H7 (cell line): ENCODE measurements at places on chromosomes 13 and 19. TPM values are rescaled to one million over a fixed set of nuclear protein-coding genes. Genes with fewer than 3 reads are reported as not detected.
A peak's percentile ranks its signal among the peaks of the same experiment; 100 is the strongest.

- DNase-seq = peak; percentile 13
Observed at GRCh38 chr13:36214163-36214921, at the start of gene SOHLH2. TSS of gene SOHLH2 (minus strand) at chr13:36214556. CDS start at chr13:36214526, 30 bp downstream.

- DNase-seq = no peak
Observed at GRCh38 chr13:39353988-39354387, 249.0 kb downstream of the LHFPL6 start.

GRCh38 chr19:47863514-47863936 lies 4.5 kb downstream of the TPRX2 start:
- DNase-seq = peak; percentile 96

FPR3 gene
- total RNA-seq = not detected in 2 replicates

DNA sequence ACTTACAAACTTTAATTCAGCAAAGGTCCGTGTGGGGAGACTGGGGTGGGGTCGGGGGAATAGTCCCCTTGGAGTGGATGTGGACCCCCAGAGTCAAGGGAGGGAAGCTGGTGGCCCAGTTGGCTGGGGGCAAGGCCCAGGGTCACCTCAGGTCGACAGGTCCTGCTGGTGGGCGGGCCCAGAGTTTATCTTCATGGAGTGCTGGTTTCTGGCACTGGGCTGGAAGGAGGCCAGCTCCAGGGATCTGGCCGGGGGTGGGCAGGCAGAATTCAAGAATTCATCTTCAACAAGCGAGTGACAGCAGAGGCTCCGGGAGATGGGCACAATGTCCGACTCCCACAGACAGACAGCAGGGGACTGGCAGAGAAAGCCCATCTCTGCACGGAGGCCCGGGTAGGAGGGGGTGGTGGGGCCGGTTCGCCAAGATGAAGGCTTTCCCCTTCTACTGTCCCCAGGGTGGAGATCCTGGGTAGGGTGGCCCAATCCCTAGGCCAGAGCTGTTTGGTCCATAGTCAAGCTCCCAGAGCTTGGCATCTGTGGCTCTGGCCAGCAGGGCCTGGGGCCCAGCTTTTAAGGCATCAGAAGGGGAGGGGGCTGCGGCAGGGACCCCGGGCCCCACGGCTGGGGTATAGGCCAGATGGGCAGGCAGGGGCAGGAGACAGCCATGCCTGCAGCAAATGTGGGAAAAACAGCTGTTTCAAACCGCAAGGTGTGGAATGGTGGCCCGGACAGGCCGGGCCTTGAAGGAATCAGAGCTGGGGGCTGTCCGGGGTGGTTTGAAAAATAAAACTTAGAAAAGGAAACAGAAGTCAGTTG lies 622 bp upstream of the FDX2 start:
- peak; percentile 72 for DNase-seq

RYR1 gene
- 17.9 and 25.5 TPM in 2 replicates for total RNA-seq

GRCh38 chr13:76189882-76190519 lies 553.9 kb downstream of the LMO7 start:
- no peak for DNase-seq

GRCh38 chr13:45282994-45283393 lies 58.0 kb downstream of the TPT1 start:
- no peak for DNase-seq

DNA sequence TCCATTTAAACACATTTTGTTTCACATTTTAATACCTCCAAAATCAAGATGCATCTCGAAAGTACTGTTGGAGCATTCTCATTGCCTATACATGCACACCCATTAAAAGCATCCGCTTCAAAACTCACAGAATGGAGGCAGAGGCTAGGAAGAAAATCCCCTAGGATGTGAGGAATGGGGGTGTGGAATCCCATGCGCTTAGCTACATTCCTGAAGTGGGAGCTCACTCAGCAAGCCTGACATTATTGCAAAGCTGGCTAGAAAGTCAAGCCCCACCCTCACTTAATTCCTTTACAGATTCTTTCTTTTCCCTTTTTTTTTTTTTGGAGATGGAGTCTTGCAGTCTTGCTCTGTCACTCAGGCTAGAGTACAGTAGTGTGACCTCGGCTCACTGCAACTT lies 4.6 kb upstream of the FAM32A start:
- no peak for DNase-seq

GRCh38 chr19:1210227-1210538 lies 4.6 kb downstream of the STK11 start:
- DNase-seq = no peak

GFY gene
- total RNA-seq = not detected in 2 replicates

ZSCAN4 gene
- not detected in 2 replicates for total RNA-seq

DNA sequence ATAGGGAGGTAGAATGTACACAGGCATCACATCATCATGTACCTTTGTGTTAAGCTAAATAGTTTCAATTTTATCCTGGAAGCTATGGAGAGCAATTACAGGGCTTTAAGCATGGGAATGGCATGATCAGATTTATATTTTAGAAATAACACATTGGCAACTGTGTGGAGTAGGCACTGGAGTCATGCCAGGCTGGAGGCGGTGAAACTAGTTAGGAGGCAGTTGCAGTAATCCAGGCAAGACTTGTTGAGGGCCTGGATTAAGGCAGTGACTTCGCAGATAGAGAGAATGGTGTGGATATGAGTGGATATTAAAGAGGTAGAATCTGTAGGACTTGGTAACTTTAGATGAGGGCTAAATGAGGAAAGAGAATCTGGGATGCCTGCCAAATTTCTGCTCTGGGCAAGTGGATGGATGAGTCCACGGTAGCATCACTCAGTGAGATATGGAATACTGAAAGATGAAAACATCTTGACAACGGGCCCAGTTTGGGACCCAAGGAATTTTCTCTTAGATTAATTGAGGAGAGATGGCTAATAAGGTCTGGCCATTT lies 506.2 kb downstream of the FGF9 start:
- no peak for DNase-seq

GRCh38 chr19:19464339-19465098 lies 50.8 kb downstream of the TSSK6 start:
- peak; percentile 85 for DNase-seq

DNA sequence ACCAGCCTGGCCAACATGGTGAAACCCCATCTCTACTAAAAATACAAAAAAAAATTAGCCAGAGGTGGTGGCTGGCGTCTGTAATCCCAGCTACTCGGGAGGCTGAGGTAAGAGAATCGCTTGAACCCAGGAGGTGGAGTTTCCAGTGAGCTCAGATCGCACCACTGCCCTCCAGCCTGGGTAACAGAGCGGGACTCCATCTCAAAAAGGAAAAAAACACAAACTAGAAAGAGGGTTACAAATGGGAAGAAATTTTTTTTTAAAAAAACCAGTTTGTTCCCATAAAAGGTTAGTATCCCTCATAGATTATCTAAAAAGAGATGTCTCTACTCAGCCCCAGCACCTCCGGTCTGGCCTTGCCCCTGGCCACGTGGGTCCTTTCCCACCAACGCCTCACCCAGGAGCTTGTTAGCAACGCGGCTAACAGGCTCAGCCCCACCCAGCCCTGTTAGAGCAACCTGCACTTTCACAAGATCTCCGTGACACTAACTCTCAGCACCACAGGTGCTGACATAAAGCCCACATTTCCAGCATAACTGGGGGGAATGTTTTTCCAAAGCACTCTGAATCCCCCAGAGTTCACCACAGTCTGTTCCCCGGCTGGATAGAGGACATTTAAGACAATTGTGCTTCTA lies 4.3 kb downstream of the DMKN start:
- DNase-seq = peak; percentile 81

DNA sequence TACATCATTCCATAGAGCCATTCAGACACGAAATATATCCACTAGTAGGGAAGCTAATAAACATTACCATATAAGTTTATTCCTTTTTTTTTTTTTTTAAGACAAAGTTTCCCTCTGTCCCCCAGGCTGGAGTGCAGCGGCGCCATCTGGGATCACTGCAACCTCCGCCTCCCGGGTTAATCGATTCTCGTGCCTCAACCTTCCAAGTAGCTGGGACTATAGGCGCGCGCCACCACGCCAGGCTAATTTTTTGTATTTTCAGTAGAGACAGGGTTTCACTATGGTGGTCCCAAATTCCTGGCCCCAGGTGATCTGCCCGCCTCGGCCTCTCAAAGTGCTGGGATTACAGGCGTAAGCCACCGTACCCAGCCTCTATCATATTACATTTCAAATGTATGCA lies 612 bp upstream of the ZNF154 start:
- DNase-seq = no peak

DNA sequence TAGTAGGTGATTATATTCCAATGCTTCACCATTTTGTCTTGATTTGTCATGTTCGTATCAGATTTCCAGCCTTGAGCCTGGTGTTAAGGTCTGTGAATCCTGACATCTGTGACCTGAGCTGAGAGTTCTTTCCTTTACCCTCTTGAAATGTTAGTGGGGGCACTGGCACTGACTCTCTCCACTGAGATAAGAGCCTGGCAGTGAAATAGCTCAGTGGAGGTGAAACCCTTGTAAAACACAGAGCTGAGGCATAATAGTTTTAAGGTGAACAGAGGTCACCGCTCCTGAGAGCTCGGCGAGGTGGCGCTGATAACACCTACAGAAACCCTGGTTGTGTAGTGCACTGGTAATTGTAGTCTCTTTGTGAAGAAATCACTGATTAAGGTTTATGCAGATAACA lies 748.2 kb downstream of the DIAPH3 start:
- DNase-seq = no peak

DNA sequence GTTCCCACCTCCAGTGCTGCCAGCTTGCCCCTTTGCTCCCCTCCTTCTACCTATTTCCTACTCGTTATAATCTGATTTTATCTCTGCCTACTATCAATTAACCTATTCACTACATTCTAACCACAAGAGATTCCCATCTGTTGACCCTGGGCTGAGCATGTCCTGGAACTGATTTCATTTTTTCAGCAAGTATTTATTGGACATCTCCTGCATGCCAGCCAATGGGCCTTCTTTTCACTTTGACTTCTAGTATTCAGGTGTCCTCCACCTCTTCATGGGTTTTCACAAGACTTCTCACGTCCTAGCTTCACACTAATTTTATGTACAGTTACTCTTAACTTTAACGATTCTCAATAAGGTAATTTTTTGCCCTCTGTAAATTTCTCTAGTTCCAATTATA lies 282.7 kb upstream of the KLHL1 start:
- DNase-seq = no peak

DNA sequence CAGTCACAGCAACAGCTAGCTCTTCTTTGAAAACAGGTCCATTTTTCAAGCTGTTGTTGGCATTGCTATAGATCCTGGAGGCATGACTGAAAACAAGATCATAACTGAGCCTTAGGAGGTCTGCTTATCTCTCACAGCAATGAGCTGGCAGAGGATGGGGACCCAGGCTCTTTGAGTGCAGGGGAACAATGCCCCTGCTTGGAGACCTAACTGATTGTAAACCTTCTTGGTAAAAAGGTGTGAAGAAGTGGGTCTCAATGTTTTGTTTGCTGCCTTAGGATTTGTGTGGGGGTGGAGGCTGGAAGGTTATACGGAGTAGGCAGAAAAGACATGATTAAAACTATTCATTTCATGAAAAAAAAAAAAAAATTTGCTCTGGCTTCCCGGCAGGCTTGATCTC lies 94.6 kb downstream of the EFNB2 start:
- no peak for DNase-seq

- DNase-seq = no peak
Observed at GRCh38 chr13:80363890-80364503, 23.1 kb upstream of the SPRY2 start.

- DNase-seq = peak; percentile 79
Observed at GRCh38 chr13:113458253-113459065, 5.2 kb upstream of the ADPRHL1 start.

SIGLEC5 gene
- not detected in 2 replicates for total RNA-seq

CYP4F11 gene
- total RNA-seq = not detected in 2 replicates

- no peak for DNase-seq
Observed at GRCh38 chr13:39349391-39349960, 253.5 kb downstream of the LHFPL6 start.

DNA sequence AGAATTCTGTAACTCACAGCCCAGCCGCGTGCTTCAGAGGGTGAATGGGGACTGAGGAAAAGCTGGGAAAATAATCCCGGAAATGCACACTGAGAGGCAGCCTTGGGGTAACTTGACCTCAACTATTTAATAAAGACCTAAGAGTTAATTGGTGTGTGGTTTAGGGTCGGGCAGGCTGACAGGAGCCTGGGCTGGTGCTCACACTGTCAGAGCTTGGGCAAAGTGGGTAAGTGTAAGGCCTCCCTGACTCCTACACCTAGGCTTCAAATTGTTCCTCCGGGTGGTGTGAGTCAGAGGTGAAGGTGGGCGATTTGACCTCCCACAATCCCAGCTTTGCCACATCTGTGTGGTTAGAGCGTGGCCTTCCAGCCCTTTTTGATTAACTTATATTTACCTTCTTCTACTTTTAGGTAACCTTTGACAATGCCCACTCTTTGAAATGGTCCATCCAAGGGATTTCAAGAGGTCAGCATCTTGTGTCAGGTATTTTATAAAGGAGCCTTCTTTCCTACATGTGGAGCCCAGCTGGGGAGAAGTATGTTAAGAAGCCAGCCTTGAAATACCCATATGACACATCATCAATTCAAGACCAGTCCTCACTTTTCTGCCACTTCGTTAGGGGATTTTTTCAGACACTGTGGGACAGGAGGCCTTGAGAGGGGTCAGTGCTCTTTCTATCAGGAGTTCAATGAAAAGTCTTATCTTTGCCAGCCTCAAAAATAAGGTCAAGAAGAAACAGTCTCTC lies 114.2 kb downstream of the NUFIP1 start:
- no peak for DNase-seq

DNA sequence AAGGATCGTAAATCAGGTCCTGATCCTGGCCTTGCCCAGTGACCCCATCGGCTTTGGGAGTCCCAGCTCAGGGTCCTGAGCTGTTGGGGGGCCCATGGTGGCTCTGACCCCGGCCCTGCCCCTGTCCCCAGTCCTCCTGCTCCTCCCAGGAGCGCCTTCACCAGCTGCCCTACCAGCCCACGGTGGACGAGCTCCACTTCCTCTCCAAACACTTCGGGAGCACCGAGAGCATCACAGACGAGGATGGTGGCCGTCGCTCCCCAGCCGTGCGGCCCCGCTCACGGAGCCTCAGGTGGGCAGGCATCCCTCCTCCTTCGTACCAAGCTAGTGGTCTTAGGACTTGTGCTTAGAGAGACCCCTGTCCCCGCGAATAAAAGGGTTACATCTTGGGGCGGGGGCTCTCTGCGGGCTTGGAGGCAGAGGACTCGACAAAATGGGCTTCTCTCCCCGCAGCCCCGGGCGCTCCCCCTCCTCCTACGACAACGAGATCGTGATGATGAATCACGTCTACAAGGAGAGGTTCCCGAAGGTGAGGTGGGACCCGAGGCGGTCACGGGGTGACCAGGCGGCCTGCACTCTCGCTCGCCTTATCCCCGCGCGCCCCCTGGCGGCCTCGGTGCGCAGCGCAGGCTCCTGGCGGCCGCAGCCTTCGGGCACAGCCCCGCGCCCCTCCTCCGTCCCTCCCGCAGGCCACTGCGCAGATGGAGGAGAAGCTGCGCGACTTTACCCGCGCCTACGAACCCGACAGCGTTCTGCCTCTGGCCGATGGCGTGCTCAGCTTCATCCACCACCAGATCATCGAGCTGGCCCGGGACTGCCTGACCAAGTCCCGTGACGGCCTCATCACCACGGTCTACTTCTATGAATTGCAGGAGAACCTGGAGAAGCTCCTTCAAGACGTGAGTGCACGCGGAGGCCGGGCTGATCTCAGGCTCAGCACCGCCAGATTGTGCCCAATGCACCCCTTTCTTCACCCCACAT lies 9.1 kb downstream of the MAST1 start:
- peak; percentile 99 for DNase-seq

GRCh38 chr13:71090990-71091389 lies 776.0 kb downstream of the DACH1 start:
- DNase-seq = no peak

GRCh38 chr13:26618726-26619125 lies 61.2 kb downstream of the WASF3 start:
- DNase-seq = no peak

- DNase-seq = no peak
Observed at GRCh38 chr13:61339054-61339621, 76.5 kb downstream of the PCDH20 start.
